SK-N-DZ (cell line): ENCODE measurements at places on chromosomes 16 and 17.

- no peak for DNase-seq
Observed at GRCh38 chr17:1834380-1835149, 4.8 kb downstream of the RPA1 start.

DNA sequence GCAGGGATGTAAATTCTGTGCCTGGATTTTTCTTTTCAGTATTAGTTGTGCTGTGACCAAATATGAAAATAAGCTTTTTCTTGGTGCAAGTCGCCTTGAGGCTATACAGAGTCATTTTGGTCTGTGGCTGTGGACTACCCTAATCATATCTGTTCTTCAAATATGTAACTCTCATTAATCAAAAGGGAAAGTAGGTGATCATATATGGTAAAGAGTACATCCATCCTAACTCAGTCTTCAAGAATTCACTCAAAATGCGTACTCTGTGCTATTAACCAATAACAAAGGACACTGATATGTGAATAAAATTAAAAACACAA lies 2.6 kb downstream of the CPD start:
- no peak for DNase-seq

- DNase-seq: no peak
Observed at GRCh38 chr16:79430191-79430678, 170.3 kb downstream of the MAF start.

DNA sequence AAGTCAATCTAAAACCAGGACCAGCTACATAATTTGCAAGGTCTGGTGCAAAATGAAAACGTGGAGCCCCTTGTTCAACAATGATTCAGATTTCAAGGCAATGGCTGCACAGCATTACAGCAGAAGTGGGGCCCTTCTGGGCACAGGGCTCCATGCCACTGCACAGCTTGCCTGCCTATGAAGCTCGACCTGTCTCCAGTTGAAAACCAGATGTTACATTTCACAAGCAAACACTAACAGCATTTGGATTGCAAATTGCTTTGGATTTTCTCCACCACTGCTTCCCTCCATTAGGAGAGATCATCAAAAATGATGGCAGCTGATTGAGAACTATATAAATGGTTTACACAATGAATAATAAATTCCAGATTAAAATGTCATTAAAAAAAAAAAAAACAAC lies 551.4 kb upstream of the ZFHX3 start:
- DNase-seq: no peak

- peak; percentile 92 for DNase-seq
Observed at GRCh38 chr16:85522842-85523601, 90.1 kb upstream of the GSE1 start.

DNA sequence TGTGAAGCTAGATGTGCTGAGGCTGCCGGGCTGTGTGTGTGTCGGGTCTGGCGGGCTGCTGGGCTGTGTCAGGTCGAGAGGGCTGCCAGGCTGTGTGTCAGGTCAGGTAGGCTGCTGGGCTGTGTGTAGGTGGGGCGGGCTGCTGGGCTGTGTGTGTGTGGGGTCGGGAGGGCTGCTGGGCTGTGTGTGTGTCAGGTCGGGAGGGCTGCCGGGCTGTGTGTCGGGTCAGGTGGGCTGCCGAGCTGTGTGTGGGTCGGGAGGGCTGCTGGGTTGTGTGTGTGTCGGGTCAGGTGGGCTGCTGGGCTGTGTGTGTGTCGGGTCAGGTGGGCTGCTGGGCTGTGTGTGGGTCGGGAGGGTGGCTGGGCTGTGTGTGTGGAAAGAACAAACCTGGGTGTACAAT lies 8.6 kb downstream of the WDR45B start:
- DNase-seq: no peak

DNA sequence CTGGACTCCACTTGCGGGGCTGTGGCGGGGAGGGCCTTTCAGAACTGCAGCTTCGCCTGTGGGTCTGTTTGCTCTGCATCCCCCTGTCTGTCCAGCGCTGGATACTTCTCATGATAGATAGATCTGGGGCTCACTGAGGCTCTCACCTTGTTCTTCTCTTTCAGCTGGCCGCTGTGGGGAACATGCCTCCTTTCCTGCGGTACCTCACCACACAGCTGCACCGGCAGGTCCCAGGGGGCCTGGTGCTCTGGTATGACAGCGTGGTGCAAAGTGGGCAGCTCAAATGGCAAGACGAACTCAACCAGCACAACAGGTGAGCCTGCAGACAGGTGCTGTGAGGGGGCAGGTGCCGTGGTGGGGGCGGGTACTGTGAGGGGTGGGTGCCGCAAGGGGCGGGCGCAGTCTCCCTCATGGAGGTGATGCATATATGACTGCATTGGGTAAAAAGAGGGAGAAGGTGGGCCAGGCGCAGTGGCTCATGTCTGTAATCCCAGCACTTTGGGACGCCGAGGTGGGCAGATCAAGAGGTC lies 6.2 kb downstream of the ENGASE start:
- DNase-seq: no peak

GRCh38 chr16:71540-72401 lies 660 bp downstream of the RHBDF1 start:
- peak; percentile 63 for DNase-seq

- DNase-seq: no peak
Observed at GRCh38 chr16:1691956-1692355, 13.9 kb downstream of the JPT2 start.

- no peak for DNase-seq
Observed at GRCh38 chr16:6897876-6898485, 434.7 kb upstream of the RBFOX1 start.

GRCh38 chr17:27424516-27424915 lies 31.7 kb upstream of the KSR1 start:
- no peak for DNase-seq
